Spinal cord (tissue), 10 donors: ENCODE measurements at places on chromosomes 2 and 18.

DNA sequence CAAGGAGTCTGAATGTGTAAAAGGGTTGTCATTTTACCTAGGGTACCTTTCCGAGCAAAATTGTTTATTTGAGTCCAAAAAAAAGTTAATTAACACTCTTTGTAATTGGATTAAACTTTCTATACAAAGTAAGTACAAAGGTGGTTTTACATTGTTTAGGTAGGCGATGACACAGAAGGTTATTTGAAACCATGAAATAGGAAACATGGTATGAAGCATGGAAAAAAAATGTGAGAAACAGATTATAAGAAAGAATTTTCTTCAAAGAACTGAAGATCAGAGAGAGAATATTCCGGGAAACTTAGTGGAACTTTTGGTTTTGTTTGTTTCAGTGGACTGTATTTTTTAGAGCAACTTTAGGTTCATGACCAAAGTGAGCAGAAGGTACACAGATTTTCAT is 32.7 kb downstream of the CARF start:
- no peak for DNase-seq

DNA sequence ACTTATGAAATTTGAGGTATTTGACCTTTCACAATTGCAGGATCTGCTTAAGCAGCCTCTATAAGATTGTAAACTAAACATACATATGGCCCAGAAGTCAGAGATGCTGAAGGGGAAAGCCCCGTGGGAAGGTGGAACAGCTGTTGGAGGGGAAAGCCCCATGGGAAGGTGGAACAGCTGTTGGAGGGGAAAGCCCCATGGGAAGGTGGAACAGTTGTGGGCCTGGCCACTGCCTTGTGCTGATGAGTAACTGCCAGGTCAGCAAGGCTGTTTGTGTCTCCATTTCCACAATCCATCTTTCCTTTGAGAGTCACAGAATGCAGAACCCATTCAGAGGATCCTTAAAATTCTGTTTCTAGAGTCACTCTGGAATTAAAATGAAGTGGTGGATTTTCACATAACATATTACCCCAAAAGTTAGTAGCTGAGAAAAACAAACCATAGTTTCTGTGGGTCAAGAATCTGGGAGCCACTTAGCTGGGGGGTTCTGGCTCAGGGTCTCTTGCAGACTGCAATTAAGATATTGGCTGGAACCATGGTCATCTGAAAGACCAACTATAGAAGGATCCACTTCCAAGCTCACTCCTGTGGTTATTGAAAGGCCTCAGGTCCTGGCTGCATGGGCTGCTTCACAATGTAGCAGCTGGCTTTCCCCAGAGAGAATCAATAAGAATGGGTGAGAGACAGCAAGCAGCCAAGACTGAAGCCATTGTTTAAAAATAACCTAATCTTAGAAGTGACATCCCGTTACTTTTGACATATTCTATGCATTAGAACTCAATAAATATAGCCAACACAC is 86.6 kb upstream of the CAVIN2 start:
- DNase-seq = no peak

DNA sequence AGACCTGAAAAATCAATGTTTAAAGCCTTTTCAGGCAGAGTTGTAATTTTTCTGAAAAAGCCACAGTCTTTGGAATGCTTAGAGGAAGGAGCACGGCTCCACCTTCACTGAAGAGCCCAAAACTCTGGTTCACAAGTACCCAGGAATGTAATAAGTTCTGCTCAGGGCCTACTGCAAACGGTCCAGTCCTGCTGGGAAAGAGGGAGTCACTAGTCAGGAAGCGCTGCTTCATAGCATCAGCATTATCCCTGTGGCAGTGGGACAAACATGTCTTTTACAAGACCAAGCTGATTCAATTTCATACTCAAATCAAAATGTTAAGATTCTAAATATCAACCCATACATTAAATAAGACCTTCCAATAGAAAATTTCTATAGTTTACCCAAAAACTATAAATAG is 152.9 kb upstream of the PGAP1 start:
- DNase-seq = no peak

GRCh38 chr2:16620590-16620989 is 45.0 kb downstream of the CYRIA start:
- DNase-seq = no peak
